ENCODE measurements at places on chromosomes 6 and 20.

DNA sequence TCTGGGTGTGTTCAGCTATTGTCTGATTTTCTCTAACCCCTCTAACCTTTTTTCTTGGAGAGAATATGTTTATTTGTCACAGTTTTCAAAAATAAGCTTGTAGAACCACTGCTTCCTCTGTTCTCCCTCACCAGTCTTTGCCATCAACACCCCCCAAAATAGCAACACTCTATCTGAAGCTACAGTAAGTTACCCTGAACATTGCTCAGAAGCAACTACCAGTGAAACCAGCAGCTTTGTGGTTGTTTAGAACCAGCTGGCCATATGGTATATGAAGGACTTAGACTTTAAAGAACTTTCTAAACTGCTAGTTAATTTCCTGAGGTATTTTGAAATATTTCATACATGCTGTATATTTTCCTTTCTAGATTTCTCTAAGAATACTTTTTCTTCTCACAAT is 242.9 kb downstream of the KHDRBS2 start:
- DNase-seq, result no peak

DNA sequence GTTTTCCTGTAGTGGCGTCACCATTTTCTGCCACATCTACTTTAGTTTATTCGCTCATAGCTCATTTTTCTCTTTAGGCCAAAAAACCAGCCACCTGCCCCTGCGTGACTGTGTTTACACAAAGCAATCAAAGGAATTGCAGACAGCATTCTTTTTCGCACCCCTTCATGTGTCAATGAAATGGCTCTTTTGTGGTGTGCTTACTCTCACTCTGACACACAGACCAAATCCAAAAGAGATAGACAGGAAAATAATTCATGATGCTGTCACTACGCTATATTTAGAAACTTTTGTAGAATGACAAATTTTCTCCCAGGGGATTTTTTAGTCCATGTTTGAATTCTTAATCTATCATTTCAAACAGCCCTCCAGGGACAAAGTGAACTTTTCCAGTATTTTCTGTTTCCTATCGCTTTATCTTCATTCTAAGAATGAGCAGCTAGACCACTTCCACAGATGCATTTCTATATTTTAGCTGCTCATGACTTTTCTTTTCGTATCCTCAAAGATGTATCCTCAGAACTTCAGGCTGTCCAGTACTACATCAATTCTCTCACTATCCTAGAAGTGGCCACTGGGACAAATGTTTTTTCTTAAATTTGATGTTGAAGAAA is 37.9 kb upstream of the KHDRBS2 start:
- no peak for DNase-seq

DNA sequence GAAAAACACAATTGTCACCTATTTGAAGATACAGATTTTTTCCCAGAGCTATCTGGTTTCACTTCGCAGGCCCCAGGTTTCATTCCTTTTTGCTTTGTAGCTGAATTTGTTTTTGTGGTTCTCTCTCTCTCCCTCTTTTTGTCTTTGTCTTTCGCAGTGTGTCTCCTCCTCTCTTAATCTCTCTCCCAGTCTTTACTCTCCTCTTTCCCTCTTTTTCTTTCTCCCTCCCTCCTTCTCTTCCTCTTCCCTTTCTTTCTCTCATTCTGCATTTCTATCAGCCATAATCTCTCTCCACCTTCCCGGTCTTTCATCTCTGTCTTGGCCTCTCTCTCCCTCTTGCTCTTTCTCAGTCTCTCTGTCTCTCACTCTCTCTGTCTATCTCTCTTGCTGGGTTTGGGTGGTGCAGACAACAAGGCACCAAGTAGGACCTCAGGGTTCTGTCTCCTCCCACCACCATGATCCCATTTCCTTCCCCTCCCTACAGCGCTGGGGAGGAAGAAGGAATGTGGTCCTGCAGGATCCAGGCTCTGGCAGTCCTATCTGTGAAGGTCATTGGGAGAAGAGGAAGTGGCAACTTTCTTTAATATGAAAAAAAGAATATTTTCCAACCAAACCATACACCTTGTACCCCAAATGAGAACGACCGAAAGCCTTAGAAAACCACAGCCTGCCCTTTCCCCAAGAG is 63.2 kb downstream of the BANF2 start:
- no peak for DNase-seq

GRCh38 chr6:167588181-167588919 is 238.4 kb upstream of the AFDN start:
- no peak for DNase-seq

GRCh38 chr6:42505385-42505718 is 53.6 kb upstream of the TRERF1 start:
- peak; percentile 82 for DNase-seq

- no peak for DNase-seq
Observed at GRCh38 chr20:51826372-51826771, 24.1 kb upstream of the SALL4 start.

DNA sequence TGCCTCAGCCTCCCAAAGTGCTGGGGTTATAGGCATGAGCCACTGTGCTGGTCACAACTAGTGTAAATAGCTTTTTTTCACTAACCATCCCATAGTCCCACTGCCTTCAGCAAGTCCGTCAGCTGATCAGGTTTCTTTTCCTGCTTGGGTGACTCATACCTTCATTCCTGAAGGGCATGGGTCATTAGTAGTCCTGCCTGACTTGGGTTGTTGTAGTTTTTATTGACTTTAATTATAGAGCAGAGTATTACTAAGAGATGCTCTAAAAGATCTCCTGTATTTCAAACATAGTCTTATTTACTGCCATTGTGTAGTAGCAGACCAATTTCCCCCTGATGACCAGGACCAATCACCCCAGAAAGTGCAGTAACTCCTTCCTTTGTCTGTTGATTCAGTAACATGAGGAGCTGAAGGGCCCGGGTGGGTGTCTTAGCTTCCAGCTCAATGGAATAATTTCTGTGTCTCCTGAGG is 25.8 kb downstream of the HLA-C start:
- DNase-seq, result peak; percentile 85

GRCh38 chr6:443621-444159 is 52.1 kb downstream of the IRF4 start:
- no peak for DNase-seq

GRCh38 chr6:2245877-2246863 is 765 bp upstream of the GMDS start:
- DNase-seq, result peak; percentile 18

GRCh38 chr20:25549172-25549773 is 36.1 kb downstream of the NINL start:
- no peak for DNase-seq

GRCh38 chr6:139373154-139373927 is 1.1 kb downstream of the CITED2 start:
- peak; percentile 56 for DNase-seq

DNA sequence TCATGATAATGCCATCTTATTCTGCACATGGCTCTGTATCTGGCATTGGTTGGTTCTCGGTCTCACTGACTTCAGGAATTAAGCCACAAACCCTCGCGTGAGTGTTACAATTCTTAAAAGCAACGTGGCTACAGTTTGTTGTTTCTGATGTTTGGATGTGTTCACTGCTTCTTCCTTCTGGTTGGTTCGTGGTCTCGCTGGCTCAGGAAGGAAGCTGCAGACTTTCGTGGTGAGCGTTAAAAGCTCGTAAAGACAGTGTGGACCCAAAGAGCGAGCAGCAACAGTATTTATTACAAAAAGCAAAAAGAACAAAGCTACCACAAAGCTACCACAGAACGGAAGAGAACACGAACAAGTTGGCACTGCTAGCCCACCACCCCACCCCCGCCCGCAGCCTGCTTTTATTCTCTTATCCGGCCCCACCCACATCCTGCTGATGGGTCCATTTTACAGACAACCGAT is 51.1 kb downstream of the MYLIP start:
- DNase-seq, result no peak

- DNase-seq, result no peak
Observed at GRCh38 chr20:17816804-17817587, 117.2 kb downstream of the BANF2 start.

GRCh38 chr6:4435981-4436445 is 300.6 kb upstream of the ECI2 start:
- DNase-seq, result no peak

- peak; percentile 97 for DNase-seq
Observed at GRCh38 chr6:71473926-71474325, 185.3 kb downstream of the OGFRL1 start.

DNA sequence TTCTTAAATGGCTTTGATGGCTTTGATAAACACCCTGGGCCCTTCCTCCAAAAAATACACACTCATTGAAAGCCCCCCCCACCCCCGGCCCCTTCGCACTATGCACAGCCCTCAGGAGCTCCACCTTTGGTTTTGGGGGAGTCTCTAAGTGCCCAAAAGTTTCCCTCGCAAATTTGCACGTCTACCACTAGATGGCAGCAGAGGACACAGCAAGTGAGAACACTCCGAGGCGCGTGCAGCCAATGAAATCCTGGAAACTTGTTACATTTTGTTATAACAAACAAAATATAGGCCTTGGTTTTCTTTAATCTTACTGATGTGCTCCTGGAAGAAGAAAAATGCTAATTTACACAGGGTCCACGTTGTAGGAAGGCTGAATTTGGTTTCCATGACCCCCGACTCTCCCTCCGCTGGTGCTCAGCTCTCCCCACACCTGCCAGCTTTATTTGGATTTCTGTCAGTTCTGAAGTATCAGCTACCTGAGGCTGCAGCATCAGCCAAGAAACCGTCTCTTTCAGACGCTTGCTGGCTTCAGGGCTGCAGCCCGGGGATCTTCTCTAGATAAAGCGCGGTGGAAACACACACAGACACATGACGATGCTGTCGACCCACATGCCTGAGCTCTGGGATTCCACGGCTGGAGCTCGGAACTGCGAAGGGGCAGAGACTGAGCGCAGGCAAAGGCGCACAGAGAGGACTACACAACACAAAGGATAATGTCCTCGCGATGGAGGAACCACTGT is 148.3 kb upstream of the RPS6KA2 start:
- peak; percentile 58 for DNase-seq

GRCh38 chr6:27161946-27162603 is 85.4 kb upstream of the PRSS16 start:
- peak; percentile 59 for DNase-seq

GRCh38 chr6:52176550-52176949 is 9.6 kb upstream of the IL17A start:
- no peak for DNase-seq

DNA sequence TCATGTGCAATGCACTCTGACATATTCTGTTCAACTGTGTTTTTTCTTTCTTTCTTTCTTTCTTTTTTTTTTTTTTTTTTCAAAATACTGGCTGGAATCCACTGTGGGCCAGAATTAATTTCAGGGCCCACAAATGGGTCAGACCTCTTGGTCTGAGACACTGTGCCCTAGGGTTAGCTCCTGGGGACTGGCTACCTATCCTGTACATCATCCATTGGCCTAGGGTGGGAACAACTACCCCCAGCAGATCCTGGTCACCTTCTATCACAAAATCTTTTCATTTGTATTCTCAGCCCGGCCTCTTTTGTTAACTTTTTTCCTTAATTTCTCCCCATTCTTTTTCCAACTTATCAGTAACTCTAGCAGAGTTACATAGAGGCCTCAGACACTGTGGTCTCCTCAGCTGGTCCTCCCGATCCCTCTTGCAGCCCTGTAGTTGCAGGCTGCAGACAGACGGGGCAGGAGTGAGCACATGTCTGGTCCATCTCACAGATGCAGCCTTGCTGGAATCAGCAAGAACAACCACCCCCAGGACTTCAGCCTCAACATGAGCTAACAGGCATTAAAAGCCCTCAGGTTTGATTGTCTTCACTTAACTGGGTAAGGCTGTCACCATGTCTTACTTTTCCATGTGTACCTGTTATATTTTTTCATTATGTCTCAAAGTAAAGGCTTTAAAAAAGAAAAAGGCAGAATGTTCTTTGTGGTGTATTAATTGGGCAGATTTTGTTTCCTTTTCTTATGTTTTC is 41.3 kb downstream of the TXLNB start:
- peak; percentile 67 for DNase-seq

DNA sequence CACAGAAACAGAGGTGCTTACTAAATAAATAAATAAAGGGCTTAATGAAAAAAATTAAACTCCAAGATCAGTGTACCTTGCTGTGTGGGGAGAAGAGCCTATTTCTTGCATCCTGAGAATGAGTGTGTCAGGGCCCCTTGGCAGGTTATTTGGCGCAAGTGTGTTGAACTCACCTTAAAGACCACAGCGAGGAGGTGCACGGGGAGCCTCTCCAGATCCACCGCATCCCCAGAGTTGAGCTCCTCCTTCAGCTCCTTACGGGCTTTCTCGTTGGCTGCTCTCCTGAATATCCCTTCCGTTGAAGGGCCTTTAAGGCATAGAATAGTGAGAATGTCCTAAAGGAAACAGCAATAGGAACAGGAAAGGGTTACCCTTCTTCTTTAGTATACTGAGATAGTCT is 3.6 kb downstream of the TAGAP start:
- DNase-seq, result no peak

DNA sequence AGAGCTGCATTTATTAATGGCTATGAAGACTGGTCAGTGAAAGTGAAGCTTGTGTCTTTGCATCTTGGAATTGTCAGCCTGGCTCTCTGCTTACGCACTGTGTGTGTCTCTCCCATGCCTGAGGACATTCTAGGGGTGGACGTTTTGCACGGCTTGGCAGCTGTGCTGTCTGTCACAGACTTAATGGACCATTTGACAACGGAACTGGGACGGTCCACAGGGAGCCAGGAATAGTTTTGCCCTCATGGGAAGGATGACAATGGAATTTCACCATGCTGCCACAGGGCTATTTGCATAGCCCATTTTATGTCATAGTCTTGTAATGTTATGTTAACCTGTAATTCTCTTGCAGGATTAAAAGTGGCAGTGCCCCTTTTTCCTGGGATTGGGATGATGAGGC is 44.7 kb downstream of the OR2B6 start:
- no peak for DNase-seq

DNA sequence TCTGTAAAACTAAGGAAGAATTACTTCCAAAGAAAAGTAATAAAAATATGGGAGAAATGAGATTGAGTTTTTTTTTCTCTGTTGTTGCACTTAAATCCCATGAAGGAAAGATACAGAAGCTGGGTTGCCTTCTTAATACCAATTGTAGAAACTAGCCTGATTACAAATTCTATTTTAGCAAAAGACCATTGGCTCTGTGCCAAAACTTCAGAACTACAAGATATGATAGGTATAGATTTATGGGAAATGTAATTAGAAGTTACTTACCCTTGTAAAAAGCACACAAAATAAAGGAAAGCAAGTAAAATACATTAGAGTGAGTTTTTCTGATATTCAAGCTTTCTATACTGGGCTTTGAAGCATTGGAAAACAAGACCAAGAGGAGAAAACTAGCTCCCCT is 73.5 kb upstream of the SCGN start:
- DNase-seq, result no peak

- DNase-seq, result no peak
Observed at GRCh38 chr6:115945306-115945705, 115.4 kb downstream of the FRK start.

GRCh38 chr6:170007468-170008293 is 256.3 kb downstream of the ERMARD start:
- no peak for DNase-seq

GRCh38 chr6:46338131-46338530 is 153.1 kb downstream of the RCAN2 start:
- DNase-seq, result no peak

- DNase-seq, result peak; percentile 23
Observed at GRCh38 chr20:5843054-5843592, 92.9 kb downstream of the SHLD1 start.

- no peak for DNase-seq
Observed at GRCh38 chr6:118746145-118746824, 94.9 kb upstream of the CEP85L start.

GRCh38 chr20:57685146-57685758 is 24.6 kb downstream of the PMEPA1 start:
- no peak for DNase-seq

GRCh38 chr6:7214468-7214867 is 98.5 kb downstream of the SSR1 start:
- no peak for DNase-seq

All from HCEC 1CT (cell line).